ENCODE measurements at places on chromosomes 3 and 15. TPM values are rescaled to one million over a fixed set of nuclear protein-coding genes. Genes with fewer than 3 reads are reported as not detected.

The VEPH1 gene
- total RNA-seq, result 91.1 TPM

The ZXDC gene
- total RNA-seq, result 25.5 TPM

The MEGF11 gene
- 0.07 TPM for total RNA-seq

The BOC gene
- total RNA-seq, result 15.3 TPM

The TMEM207 gene
- total RNA-seq, result not detected

The COL7A1 gene
- total RNA-seq, result 3.1 TPM

The ZPLD1 gene
- total RNA-seq, result 0.11 TPM

The CFAP100 gene
- total RNA-seq, result not detected

The TF gene
- total RNA-seq, result 0.90 TPM

The GOLGA6L7 gene
- total RNA-seq, result not detected

The TRIM42 gene
- total RNA-seq, result not detected

The PLA2G4E gene
- 0.07 TPM for total RNA-seq

The SLC12A8 gene
- 4.8 TPM for total RNA-seq

The GHRL gene
- total RNA-seq, result 0.13 TPM

The ST8SIA2 gene
- 1.8 TPM for total RNA-seq

The MST1R gene
- 1.2 TPM for total RNA-seq

The DNAH1 gene
- total RNA-seq, result 0.10 TPM

The LRRN1 gene
- not detected for total RNA-seq

The SPATA12 gene
- 1.6 TPM for total RNA-seq

The SCN5A gene
- total RNA-seq, result 5.9 TPM

The MANF gene
- total RNA-seq, result 154 TPM

The P2RY14 gene
- total RNA-seq, result not detected

The CILP gene
- total RNA-seq, result 1.1 TPM

The ZMYND10 gene
- 1.4 TPM for total RNA-seq

The TNNC1 gene
- 0.13 TPM for total RNA-seq

The ZIC4 gene
- total RNA-seq, result not detected

The NANOGP8 gene
- total RNA-seq, result not detected

The BFSP2 gene
- total RNA-seq, result not detected

The CACNA1D gene
- total RNA-seq, result not detected

The MAGEL2 gene
- not detected for total RNA-seq

The CPLX3 gene
- total RNA-seq, result 0.26 TPM

The SLC28A1 gene
- total RNA-seq, result not detected

The TRIM71 gene
- not detected for total RNA-seq

The MKRN3 gene
- total RNA-seq, result 14.5 TPM

The SRGAP3 gene
- total RNA-seq, result 0.69 TPM

The FSIP1 gene
- total RNA-seq, result 0.43 TPM

The NKIRAS1 gene
- 25.0 TPM for total RNA-seq

The CLDN16 gene
- not detected for total RNA-seq

The TMPRSS7 gene
- 0.10 TPM for total RNA-seq

The FBXO40 gene
- total RNA-seq, result 0.05 TPM

The FMN1 gene
- total RNA-seq, result 3.4 TPM

The GCNT3 gene
- total RNA-seq, result 0.79 TPM

The CCR8 gene
- not detected for total RNA-seq

The NR2E3 gene
- total RNA-seq, result not detected

The IL17RD gene
- 5.7 TPM for total RNA-seq

The PDZRN3 gene
- total RNA-seq, result 0.33 TPM

Data from HT1080 (cell line).